ENCODE measurements at places on chromosomes 1 and 21.

DNA sequence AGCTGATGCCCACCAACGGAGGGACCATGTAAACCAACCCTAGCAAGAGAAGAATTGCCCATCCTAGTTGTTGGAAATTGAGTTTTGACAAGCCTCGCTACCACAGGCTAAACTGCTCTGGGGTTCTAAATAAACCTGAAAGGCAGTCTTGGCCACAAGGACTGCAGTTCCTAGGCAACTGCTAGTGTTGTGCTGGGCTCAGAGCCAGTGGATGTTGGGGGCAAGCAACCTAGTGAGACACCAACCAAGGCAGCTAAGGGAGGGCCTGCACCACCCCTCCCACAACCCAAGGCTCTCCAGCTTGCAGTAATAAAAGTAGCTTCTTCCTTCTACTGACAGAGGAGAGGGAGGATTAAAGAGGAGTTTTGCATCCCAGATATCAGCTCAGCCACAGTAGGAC lies 102.4 kb upstream of the PKN2 start:
- DNase-seq: no peak

GRCh38 chr21:16408280-16408679 lies 678.5 kb downstream of the USP25 start:
- DNase-seq: no peak

DNA sequence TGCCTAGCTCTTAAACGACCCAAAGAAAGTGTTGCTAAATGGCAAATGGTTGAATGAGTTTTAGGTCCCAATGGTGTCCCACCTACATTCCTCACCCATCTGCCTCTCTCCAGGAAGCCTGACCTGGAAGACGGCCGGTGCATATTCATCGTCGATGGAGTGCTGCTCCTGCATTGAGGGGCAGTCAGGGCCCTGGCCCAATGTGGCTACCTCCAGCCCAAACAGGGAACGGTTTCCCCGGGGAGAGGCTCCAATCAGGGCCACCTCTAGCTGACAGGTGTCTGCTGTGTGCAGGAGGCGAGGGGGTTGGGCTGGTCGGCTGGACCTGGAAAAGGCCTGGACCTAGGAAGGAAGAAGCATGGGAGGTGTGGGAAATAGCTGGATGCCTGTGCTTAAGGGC lies 1.6 kb downstream of the GLMP start:
- DNase-seq: no peak

DNA sequence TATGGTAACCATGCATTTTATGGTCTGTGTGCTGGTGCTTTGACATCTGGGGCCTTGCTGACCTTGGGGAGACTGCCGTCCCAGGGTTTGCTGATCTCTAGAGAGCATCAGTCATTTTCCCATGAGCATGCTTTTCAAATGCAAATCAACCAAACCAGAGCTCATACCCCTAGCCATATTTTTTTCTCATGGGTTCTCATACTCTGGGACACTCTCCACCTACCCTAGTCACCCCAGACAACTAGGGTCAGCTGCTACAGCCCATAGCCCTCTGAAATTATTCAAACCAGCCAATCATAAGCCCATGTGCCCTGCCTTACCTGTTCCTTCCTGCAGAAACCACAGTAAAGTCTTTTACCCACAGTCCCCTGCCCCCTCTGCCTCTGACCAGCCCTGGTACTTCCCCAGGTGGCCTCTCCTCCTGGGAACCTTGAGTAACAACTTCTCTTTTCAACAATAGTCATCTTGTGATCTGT lies 132.0 kb downstream of the MAP3K21 start:
- no peak for DNase-seq

DNA sequence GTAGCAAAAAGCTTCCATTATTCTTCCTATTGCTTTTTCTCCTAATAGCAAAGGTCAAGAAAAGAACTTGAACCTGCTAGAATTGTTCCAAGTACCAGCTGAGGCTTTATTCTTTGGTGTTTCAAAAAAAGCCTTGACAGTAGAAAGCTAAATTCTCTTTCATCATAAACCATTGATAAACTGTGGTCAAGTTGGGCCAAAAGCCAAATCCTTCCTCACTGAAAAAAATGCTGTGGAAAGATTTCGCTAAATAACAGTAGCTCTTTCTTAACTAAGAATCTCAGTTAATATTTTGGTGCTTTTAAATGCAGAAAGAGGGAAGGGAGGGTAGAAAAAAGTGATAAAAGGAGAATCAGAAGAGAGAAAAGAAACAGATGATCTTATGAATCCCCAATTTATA lies 14.0 kb upstream of the JAM2 start:
- DNase-seq: peak; percentile 27

DNA sequence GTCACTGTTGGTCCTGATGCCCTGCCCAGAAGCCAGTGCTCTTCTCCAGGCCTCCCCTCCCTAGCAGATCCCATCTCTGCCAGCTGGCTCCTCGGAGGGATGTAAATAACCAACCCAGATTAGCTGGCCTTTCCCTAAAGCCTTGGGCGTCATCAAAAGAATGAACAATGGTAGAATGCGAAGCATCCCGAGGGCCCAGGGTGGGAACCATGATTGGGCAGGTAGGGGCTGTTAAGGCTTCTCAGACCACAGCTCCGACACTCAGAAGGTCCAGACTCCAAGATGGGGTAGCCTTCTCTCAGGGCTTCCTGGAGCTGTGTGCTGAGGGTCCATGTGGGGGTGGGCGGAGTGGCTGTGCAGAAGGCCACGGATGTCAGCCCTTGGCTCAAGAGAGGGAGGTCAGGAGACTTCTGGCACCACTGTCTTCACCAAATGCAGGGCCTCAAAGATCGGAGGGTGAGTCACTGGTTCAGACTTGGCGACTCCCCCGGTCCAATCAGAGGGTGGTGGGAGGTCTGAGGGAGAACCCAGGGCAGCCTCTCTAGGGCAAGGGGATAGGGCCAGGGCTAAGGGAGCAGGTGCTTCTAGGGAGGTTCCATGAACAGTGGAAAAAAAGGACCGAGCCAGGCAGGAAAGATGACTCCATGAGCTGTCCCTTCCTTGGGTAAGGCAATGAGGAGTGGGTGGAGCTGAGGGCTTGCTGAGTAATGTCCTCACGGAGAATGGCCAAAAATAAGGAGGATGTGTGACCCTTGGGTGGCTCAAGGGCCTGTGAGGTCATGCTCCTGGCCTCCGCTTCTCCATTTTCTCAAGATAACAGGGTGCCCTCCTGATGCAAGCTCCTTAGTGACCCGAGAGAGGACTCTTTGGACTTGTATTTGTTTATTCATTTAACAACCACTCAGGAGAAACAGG lies 58.4 kb upstream of the EPS8L3 start:
- no peak for DNase-seq

- DNase-seq: no peak
Observed at GRCh38 chr1:212241501-212241900, 43.7 kb upstream of the PPP2R5A start.

DNA sequence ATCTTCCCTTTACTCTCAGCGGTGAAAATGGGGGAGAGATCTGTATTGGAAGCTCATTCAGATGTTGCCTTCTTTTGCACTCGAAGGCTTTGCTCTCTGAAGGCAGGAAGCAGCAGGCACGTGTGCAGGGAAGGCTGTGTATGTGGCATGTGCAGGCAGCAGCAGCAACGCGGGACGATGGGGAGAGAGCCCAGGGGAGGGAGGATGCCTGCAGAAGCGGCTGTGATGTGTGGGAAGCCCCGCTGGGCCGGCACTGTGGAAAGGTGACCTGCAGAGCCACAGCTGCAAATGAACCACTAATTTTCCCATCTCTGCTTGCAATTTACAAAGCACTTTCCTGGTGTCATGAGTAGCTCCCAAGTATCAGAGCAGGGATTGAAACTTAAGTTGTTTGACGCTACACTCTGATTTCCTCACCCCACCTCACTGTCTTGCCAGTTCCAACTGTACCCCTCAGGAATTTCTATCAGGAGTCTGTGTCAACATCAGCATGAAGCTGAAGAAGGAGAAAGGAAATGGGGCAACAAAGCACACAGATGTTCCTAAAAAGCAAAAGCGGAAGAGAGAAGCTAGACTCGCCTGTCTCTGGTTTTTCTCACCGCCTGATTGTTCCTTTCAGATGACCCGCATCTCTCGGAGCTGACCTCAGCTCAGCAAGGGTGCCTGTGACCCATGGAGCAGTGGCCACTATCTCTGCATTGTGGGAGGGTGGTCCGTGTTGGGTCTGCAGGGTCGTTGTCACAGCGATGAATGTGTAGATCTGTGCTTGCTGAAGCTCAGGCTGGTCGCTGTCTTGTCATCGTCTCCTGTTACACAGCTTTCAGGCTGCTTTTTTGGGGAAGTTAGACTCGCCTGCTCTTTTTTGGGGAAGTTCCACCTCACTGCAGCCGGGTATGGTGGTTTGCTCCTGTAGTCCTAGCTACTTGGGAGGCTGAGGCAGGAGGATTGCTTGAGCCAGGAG lies 156.1 kb downstream of the KIF26B start:
- peak; percentile 84 for DNase-seq

DNA sequence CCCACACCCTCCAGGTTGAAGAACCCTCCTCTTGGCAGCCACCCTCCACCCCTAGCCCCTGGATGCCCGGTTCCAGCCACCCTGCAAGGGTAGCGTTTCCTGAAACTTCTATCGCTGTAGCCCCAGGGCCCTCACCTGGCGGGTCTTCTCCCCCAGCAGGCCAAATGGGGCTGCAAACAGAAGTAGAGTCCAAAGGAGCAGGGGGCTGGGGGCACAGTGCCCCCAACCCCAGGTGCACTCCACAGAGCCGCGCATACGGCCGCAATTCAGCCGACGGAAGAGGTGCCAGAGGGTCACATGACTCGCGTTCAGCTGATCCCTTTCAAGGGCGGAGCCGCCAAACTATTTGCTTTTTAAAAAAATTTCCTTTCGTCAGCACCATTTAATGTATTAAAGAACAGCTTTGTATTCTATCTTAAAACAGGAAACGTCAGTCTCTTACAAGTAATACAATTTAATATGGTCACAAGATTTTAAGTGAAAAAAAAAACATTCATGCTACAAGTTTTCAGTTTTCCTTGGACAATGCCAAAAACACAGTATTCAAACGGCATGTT lies at the start of gene GLMP:
TSS of gene GLMP (minus strand) at position 289 of the 557 bp plus-strand sequence. CDS start at position 255, 34 bp downstream.
- DNase-seq: peak; percentile 86

- no peak for DNase-seq
Observed at GRCh38 chr1:58902830-58903513, 119.1 kb upstream of the JUN start.

DNA sequence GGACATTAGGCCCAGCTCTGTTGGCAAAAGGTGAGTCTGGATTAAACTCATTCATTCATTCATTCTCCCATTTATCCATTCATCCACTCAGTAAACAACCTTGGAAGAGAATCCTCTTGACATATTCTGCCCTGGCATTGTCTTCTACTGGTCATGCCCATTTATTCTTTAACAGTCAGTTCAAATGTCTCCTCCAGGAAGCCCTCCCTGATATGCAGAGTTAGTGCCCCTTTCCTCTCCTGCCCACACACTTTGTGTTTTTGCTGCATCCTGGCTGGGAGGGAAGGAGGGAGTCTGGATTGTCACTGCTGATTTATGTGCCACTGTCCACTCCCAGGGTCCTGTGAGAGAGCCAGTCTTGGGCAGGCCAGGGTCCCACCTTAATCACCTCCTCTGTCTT lies 600.3 kb downstream of the MATN1 start:
- no peak for DNase-seq

DNA sequence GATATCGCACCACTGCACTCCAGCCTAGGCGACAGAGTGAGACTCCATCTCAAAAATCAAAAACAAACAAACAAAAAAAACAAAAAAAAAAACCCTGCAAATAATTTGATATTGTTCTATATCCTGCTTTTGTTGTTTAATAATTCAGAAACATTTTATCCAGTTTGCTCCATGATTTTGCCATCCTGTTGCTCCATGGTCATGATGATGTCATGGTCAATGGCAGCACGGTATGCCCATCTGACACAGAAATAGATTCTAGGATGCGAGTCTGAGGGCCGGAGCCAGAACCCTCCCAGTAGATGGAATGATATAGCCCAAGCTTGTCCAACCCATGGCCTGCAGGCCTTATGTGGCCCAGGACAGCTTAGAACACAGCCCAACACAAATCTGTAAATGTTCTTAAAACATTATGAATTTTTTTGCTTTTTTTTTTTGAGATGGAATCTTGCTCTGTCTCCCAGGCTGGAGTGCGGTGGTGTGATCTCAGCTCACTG lies 39.8 kb downstream of the EDARADD start:
- DNase-seq: no peak

DNA sequence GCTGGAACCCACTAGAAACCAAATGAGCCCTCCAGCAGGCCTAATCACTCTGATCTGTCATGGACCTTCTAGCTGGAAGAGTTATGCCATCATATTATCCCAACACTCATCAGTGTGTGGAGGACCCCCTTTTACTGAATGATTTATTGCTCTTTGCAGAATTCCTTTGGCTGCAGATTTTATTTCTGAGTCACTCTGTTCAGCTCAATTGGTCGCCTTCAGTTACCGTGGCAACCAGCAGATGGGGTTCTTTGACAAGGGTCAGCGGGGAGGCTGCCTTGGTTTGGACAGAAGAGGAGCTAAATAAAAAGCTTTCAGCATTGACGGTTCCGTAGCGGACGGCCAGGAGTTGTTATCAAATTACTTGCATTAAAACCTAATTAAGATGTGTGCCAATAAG lies 220.1 kb downstream of the SDCCAG8 start:
- DNase-seq: peak; percentile 62

GRCh38 chr1:186155594-186155993 lies 219.5 kb downstream of the TPR start:
- DNase-seq: peak; percentile 78

GRCh38 chr1:198232378-198232777 lies 75.6 kb downstream of the NEK7 start:
- DNase-seq: no peak

DNA sequence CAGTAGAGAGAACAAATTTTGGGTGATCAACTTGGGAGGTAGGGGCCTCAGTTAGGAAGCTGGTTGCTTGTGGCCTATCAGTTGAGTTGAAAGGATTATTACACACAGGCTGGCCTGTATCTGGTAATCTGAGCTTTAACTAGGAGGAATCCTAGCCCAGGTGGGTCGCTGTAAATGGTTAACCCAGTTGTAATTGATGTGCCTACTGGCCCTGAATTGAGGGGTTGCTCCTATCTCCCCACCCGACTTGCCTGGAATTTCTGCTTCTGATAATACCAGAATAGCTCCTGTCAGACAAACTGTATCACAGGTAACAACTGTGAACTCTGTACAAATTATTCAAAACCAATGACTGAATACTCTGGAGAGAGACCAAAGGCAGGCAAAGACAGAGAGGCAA lies 210.4 kb upstream of the RUNX1 start:
- no peak for DNase-seq

GRCh38 chr1:30271401-30272276 lies 451.7 kb downstream of the MATN1 start:
- no peak for DNase-seq

- peak; percentile 37 for DNase-seq
Observed at GRCh38 chr1:42529724-42530181, 66.7 kb downstream of the CCDC30 start.

GRCh38 chr1:231951374-231951773 lies 324.8 kb downstream of the DISC1 start:
- no peak for DNase-seq

DNA sequence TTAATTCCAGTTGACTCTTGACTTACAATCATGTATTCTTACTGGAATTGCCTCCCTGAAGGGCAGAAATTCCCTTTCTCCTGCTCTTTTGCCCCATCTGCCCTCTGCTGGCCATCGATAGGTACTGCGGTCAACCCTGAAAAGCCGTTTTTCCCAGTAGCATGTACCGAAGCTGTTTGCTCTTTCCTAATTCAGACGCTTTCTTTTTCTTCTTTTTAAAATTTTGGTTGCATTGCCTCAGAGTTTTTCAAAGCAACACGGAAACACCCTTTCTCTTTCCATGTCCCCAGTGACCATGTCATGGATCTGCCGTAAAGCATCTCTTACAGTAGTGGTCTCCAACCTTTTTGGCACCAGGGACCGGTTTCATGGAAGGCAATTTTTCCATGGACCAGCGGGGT lies 164.2 kb upstream of the C1orf21 start:
- peak; percentile 68 for DNase-seq

Measured in hematopoietic multipotent progenitor cell treated with erythropoietin and hydrocortisone succinate and interleukin-3 and kit ligand, for 4 days (in vitro differentiated cells).